ENCODE measurements at places on chromosomes 2 and 18. TPM values are rescaled to one million over a fixed set of nuclear protein-coding genes. Genes with fewer than 3 reads are reported as not detected.

Gene TUBA4B
- not detected for total RNA-seq

Gene RAB6D
- total RNA-seq = not detected

Gene AMER3
- total RNA-seq = not detected

Gene KCNJ3
- total RNA-seq = not detected

Gene CDH2
- 111 TPM for total RNA-seq

Gene POTEJ
- total RNA-seq = not detected

Gene SLC30A3
- under 0.01 TPM for total RNA-seq

Gene CHST10
- total RNA-seq = 8.3 TPM

Gene WDSUB1
- 5.0 TPM for total RNA-seq

DNA sequence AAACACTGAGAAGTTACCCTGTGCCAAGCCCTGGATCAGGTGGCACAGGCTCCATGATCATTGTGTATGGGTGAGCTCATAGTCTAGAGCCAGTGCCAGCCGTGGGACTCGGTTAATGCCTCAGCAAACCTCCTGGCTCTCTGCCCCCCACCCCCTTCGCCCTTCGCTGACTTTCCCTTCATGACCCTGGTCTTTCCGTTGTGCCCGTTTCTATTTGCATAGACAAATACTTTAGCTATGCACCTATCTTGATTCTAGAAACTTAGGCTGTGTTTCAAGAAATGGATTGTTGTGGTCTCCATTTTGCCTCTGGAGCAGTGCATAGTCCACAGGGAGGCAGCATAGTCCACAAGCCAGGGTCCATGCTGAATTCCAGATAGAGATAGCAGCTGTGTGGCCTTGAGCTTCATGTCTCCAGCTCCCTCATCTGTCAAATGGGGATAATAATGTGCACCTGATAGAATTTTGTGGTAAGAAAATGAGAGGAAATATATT, 44.8 kb upstream of the KDM3A start:
- DNase-seq = peak; percentile 20

- no peak for DNase-seq
Observed at GRCh38 chr2:159163930-159164329, 122.6 kb downstream of the WDSUB1 start.

DNA sequence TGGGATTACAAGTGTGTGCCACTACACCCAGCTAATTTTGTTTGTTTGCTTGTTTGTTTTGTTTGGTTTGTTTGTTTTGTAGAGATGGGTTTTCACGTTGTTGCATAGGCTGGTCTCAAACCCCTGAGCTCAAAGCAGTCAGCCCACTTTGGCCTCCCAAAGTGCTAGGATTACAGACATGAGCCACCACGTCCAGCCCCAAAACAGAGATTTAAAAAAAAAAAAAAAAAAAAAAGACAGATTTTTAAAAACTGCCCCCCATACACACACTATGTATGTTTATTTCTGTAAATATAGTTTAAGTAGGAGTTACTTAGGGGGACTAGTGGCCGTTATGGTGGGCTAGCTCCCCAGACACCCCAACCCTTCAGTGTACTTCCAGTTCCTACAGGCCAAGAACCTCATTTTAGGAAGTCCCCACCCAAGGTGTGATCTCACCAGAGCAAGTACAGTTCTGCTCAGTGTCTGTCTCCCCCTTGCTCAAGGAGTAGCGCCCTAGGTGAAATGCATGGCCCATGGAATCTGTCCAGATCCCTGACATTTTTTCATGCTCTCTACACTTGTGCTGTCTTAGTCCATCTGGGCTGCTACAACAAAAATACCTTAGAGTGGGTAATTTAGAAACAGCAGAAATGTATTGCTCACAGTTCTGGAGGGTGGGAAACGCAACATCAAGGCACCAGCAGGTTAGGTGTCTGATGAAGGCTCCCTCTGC, 1.6 kb upstream of the TMBIM1 start:
- no peak for DNase-seq

DNA sequence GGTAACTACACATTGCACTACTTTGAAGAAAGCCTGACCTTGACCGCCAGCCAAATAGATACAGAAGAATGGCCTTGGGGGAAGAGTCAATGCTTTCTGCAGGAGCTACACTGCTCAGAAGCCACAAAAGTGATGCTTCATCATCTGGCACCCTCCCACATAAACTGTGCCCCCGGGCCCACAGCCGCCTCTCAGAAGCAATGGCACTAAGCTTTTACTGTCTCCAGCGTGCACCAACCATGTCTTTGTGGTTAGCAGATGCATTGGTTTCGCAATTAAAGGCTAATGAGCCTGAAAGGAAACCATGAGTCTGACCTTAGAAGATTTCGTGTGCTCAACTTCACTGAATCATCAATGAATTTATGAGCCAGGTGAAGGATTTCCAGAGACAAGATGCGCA, 209.4 kb upstream of the TRIB2 start:
- DNase-seq = peak; percentile 80

GRCh38 chr2:74886811-74887210, 52.9 kb downstream of the HK2 start:
- no peak for DNase-seq

DNA sequence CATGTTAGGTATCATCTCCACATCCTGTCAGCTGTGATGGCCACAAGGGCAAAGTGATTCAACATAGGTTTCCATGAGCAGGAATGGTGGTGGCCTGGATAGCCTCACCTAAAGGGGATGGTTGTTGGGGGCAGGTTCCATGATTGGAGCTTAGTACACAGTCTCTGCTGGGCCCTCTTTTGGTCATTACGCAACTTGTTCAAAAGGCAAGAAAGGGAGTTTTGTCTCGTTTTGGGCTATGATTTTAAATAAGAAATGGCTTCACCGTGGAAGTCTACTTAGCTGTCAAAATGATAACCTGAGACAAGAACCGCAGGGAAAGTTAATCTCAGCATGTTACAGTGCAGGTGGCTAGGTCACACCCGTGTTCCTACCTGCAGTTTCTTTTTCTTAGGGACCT, 13.1 kb upstream of the MC4R start:
- DNase-seq = no peak

- no peak for DNase-seq
Observed at GRCh38 chr18:49841236-49842217, 28.2 kb upstream of the ACAA2 start.

- no peak for DNase-seq
Observed at GRCh38 chr18:70287731-70288130, 1.1 kb upstream of the SOCS6 start.

- DNase-seq = no peak
Observed at GRCh38 chr2:155913356-155913755, 419.2 kb downstream of the NR4A2 start.

GRCh38 chr2:185645529-185645928, 93.1 kb upstream of the FSIP2 start:
- no peak for DNase-seq

DNA sequence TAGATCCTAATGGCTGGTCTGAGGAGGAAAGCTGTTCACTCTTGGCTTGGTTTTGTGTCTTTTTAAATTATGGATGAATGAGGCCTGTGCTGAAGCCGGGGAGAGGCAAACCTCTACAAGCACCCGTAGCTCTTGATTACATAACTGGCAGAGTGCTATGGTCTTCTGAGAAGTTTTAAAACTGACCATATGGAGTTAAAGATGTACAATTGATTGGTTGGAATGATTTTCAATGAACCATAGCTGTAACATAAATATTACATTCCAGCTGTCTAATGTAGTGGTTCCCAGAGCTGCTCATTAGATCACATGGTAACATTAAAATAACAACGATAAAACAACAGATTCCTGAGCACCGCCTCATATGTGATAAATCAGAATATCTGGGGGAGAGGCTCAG, 71.1 kb upstream of the MAP4K3 start:
- peak; percentile 88 for DNase-seq

- no peak for DNase-seq
Observed at GRCh38 chr2:26670931-26671460, 21.5 kb upstream of the KCNK3 start.

DNA sequence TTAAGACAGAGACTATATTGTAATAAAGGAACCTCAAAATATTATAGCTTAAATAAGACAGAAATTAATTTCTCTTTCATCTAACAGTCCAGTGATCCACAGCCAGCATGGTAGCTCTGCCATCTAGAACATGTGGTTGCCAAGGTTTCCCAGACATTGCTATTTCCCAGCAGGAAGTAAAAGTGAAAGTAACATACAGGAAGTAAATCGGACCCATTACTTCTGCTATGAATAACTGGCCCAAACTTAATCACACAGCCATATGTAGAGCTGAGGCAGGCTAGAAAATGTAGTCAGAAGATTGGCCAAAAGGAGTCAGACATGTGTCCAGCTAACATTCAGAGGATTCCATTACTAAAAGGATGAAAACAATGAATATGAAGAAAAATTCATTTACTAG, 71.0 kb downstream of the NOL4 start:
- DNase-seq = peak; percentile 16

GRCh38 chr2:169397697-169398096, 35.4 kb upstream of the LRP2 start:
- DNase-seq = no peak

DNA sequence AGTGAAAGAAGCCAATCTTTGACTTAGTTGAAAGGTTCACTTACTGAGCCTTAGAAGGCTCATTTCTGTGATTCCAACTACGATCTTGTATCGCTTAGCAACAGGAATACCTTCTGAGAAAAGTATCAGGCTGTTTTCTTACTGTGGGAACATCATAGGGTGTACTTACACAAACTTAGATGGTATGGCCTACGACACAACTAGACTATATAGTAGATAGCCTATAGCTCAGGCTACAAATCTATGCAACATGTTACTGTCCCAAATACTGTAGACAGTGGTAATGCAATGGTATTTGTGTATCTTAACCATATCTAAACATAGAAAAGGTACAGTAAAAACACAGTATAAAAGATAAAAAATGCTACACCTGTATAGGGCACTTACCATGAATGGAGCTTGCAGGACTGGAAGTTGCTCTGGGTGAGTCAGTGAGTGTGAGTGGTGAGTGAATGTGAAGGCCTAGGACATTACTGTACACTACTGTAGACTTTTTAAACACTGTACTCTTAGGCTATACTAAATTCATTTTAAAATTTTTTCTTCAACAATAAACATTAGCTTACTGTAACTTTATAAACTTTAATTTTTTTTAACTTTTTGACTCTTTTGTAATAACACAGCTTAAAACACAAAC, 148.8 kb upstream of the STON1 start:
- DNase-seq = peak; percentile 39

GRCh38 chr2:183495589-183496267, 371.5 kb downstream of the NUP35 start:
- DNase-seq = no peak

DNA sequence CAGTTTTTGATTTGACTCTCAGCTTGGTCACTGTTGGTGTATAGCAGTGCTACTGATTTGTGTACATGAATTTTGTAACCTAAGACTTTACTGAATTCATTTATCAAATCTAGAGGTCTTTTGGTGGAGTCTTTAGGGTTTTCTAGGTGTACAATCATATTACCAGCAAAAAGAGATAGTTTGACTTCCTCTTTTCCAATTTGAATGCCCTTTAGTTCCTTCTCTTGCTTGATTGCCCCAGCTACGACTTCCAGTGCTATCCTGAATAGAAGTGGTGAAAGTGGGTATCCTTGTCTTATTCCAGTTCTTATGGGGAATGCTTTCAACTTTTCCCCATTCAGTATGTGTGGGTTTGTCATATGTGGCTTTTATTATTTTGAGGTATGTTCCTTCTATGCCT, 312.9 kb upstream of the REV1 start:
- DNase-seq = no peak

- DNase-seq = no peak
Observed at GRCh38 chr2:221494556-221494955, 77.5 kb downstream of the EPHA4 start.

GRCh38 chr2:73117441-73117840, 4.7 kb upstream of the RAB11FIP5 start:
- DNase-seq = peak; percentile 64

- DNase-seq = no peak
Observed at GRCh38 chr2:32250290-32250689, 14.4 kb downstream of the NLRC4 start.

DNA sequence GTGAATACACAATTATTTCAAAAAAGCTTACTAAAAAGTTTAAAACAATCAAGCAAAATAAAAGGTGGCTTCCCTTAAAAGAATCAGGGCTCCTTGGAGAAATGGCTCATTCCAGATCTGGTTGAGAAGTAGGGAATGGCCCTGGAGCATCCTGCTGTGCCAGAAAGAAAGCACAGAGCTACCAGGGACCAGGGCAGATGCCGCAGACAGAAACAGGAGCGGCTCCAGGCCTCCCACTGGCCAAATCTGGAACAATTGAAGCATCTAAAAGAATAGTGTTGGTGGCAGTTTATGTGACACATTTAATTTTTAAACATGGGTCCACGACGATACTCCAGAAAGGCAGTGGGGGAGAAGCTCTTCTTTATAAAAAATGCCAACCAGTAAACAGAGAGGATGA, 75.5 kb downstream of the GBX2 start:
- no peak for DNase-seq
